HCEC 1CT (cell line): ENCODE measurements at places on chromosomes 4 and X.

- DNase-seq, result no peak
Observed at GRCh38 chr4:72094059-72094797, 62.4 kb downstream of the NPFFR2 start.

GRCh38 chrX:124455966-124456365 is 109.6 kb downstream of the SH2D1A start:
- no peak for DNase-seq

- DNase-seq, result no peak
Observed at GRCh38 chrX:135535077-135535940, 14.8 kb downstream of the INTS6L start.

DNA sequence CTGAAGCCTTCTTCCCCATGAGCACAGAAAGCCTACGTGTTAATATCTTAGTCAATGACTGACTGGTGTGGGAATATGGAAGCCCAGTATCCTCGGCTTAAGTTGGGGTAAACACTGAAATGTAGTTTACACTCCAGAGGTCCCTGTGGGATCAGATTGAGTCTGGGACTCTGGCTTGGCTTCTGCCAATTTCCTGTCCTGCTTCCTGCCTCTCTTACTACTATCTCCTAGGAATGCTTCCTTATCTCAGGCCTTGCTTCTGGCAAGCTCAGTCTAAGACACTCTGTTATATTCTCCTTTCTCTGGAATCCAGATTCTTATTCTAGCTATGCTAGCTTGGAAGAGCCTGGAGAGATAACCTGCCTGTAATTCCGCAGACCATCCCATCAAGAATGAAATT is 174.0 kb upstream of the LDB2 start:
- no peak for DNase-seq

- DNase-seq, result no peak
Observed at GRCh38 chrX:4710618-4711433, 997.4 kb upstream of the PRKX start.

- peak; percentile 33 for DNase-seq
Observed at GRCh38 chrX:152915541-152916241, 17.8 kb downstream of the ZNF185 start.

DNA sequence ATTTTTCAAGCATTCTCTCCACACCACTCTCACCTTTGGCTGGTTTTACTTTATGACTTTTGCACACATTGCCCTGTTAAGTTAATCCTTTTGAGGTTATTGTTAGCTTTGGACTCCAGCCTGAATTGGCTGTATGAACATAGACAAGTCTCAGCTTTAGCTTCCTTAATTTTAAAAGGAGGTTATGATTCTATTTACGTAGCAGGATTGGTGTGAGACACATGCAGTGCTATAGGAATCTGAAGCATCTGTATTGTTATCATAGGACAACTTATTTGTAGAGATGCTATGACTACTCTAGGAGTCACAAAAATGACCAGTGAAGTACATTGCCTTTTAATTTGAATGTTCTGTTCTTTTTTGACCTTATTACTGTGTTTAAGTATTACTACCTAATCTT is 15.7 kb downstream of the PGAM4 start:
- DNase-seq, result peak; percentile 46

GRCh38 chr4:121988950-121989349 is 37.1 kb upstream of the TRPC3 start:
- no peak for DNase-seq

- no peak for DNase-seq
Observed at GRCh38 chr4:15173251-15173650, 171.0 kb downstream of the CPEB2 start.

GRCh38 chr4:181670506-181670905 is 572.7 kb upstream of the TENM3 start:
- no peak for DNase-seq

- DNase-seq, result no peak
Observed at GRCh38 chr4:26762650-26763049, 98.0 kb upstream of the STIM2 start.

- no peak for DNase-seq
Observed at GRCh38 chr4:16597845-16598596, 300.4 kb downstream of the LDB2 start.

- DNase-seq, result peak; percentile 73
Observed at GRCh38 chr4:8260656-8261111, 8.9 kb upstream of the HTRA3 start.

- DNase-seq, result no peak
Observed at GRCh38 chr4:118345813-118346212, 7.0 kb downstream of the PRSS12 start.

- no peak for DNase-seq
Observed at GRCh38 chr4:8641931-8642650, 49.5 kb downstream of the CPZ start.

- DNase-seq, result no peak
Observed at GRCh38 chrX:41522081-41522480, 74.9 kb downstream of the NYX start.

DNA sequence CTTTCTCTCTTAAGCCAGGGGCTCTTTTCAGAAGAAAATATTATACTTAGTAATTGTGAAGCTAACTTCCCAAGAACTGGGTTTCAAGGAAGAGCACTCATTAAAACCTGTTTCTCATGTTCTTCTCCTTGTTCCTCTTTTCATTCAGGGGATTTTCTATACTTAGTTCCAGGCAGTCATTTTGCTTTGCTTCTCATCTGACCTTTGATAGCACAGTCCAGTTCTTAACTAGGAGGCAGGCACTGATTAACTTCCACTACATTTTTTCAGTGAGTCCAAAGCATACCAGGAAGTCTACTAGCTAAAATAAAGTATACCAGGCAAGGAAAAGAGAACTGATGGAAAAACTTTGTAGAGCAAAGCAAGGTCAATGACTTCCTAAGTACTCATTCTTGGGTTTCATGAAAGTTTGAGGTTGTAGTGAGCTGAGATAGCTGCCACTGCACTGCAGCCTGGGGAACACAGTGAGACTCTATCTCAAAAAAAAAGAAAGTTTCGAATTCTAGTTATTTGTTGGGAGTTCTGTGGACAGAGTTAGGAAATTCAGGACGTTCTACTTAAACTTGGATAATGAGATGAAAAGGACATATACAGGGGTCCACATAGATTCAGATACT is 190.1 kb upstream of the HS3ST1 start:
- DNase-seq, result no peak

GRCh38 chr4:38529189-38530115 is 134.5 kb upstream of the KLF3 start:
- no peak for DNase-seq

DNA sequence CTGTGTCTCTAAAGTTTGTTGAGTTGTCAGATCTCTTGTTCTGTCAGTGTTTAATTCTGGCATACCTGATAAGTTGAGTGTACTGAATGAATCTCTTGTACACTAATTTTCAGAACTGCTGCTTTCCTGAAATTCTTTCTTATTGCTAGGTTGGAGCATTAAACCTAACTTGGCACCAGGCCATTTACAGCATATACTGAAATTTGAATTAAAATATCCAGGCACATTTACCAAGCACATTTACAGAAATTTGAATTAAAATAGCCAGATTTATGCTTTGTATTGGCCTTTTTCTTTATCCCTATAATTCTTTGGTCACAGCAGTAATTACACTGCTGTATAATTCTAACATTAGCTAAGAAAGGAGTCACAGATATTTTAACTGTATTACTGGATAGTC is 8.9 kb downstream of the TMEM33 start:
- no peak for DNase-seq

DNA sequence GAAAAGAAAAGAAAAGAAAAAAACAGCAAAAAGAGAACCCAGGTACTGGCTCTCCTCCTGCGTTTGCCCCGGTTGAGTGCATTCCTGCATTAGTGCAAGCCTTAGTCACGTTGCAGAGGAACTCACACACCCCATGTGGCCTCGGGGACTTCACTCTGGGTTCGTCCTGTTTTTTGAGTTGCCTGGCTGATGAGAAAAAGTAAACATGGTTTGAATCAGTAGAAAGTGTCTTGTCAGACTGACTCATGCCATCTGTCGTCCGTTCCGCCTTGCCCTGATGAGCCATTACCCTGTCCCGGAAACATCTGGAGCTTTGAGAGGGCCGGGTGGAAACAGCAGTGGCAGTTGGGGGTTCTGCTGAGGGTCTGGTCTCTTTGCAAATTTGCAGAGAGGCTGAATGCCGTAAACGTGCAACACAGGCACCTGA is 16.3 kb downstream of the CD99 start:
- peak; percentile 97 for DNase-seq

DNA sequence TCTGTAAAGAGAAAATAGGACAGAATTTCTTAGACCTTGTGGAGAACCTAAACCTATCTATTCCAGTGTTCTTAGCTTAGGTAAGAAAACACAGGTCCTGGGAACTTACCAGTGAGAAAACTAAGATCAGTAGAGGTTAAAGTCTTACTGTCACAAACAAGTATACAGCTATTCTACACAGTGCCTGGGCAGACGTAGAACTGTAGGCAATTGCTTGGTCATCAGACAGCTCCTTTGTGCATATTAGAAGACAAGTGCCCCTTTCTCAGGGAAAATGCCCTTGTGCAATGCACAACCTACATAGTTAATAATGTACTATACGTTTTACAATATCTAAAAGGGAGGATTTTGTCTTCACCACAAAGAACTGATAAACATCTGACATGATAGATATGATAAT is 86.6 kb upstream of the JADE1 start:
- no peak for DNase-seq

DNA sequence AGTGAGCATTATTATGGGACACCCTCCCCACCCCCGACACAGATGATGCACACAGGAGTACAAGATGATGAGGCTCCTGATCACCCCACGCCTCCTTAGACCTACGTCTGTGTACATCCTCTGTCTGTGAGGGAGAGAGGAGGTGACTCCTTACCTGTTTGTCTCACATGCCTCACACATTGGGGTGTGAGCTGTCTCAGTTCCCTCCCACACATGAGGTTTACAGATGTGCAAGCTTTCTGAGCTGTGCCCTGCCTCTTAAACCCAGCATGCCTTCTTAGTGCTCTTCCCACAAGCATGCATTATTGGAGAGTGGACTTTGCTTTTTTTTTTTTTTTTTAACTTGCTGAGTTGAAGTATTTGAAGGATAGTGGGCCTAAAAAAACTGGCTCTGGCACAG is 76.7 kb downstream of the CLCN5 start:
- DNase-seq, result no peak

GRCh38 chr4:82776925-82777542 is 21.6 kb downstream of the SCD5 start:
- no peak for DNase-seq

- no peak for DNase-seq
Observed at GRCh38 chrX:134573683-134574035, 84.6 kb downstream of the PLAC1 start.

DNA sequence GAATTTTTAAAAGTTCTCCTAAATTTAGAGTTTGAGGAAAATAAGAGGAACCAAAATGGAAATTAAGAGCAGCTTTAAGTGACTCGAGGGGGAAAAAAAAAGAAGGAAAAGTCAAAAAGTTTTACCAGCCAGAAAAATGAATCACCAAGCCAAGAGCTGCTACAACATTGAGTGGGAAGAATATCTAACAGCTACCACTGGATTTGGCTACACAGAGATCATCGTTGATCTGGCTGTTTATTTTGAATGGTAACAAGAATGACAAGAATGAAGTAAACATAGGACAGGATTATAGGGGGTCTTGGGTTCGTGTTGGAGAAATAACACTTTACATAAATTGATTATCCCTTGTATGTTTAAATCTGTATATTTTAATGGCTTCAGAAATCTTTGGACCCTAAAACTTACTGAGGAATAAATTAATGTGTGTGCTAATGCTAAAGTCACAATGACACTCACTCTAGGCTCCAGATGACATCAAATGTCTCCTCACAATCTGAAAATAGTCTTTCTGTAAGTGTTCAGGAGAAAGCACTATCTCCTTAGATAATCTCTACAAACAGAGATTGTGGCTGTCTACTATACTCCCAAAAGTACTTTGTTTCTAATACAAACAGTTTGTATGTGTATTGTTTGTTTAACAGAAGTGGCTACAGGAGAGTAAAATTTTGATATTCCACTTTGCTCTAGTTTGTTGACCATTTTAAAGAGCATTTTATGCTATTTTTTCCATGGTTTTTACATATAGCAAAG is 3.1 kb upstream of the CSN3 start:
- no peak for DNase-seq

- no peak for DNase-seq
Observed at GRCh38 chr4:23931489-23931830, 41.6 kb upstream of the PPARGC1A start.

GRCh38 chr4:31341601-31342359 is 621.6 kb downstream of the PCDH7 start:
- no peak for DNase-seq

DNA sequence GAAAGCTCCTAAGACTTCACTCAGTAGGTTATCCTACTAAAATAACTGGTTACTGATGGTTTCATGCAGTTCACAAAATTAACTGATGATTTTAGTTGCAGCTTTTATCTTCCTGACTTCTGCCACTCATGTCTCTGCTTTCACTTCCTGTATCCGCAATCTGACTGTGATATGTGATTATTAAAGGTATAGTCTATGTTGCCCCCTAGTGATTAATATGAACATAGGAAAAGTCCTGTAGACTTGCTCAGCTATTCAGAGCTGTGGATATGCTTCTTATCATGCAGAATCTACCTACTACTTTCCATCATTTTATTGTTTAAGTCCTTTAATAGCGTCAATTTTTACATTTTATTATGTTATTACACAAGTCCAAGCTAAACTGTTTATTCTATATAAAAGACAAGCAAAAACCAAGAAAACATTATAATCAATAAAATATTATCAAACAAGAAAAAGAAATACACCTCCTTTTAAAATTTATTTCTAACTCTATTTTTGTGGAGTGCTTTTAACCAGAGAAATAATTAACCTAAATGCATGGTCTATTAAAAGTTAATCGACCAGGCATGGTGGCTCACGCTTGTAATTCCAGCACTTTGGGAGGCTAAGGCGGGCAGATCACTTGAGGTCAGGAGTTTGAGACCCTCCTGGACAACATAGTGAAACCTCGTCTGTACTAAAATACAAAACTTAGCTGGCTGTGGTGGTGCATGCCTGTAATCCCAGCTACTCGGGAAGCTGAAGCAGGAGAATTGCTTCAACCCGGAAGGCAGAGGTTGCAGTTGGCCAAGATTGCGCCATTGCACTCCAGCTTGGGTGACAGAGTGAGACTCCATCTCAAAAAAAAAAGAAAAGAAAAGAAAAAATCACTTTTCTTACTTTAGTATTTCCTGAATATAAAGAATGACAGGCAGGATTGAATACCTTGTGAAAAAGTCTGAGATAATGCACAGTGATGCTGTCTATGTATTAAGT is 40.4 kb upstream of the TLR2 start:
- peak; percentile 64 for DNase-seq

DNA sequence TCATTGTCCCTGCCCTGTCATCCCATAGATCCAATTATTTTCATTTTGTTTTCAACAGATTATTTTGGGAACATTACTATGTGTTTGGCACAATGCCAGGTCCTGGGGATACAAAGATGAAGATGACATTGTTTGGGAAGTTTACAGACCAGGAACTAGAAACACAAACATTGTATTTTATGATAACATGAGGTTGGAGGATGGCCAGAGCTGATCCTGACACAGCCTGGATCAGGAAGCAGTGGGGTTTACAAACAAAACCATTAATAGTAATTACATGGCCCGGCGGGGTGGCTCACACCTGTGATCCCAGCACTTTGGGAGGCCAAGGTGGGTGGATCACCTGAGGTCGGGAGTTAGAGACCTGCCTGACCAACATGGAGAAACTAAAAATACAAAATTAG is 29.9 kb downstream of the CLRN2 start:
- no peak for DNase-seq
